ENCODE measurements at places on chromosomes 4 and X.

GRCh38 chr4:152090543-152090942, 329.7 kb upstream of the GATB start:
- DNase-seq: no peak

GRCh38 chr4:1249731-1250526, 999 bp upstream of the CTBP1 start:
- DNase-seq: no peak

DNA sequence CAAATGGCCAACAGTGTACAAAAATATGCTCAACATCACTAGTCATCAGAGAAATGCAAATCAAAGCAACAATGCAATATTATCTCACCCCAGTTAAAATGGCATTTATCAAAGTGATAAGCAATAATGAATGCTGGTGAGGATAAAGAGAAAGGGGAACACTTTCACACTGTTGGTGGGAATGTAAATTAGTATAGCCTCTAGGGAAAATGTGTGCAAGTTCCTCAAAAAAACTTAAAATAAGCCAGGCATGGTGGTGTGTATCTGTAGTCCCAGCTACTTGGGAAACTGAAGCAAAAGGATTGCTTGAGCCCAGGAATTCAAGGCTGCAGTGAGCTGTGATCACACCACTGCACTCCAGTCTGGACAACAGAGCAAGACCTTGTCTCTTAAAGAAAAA, 572.1 kb downstream of the NLGN4X start:
- DNase-seq: no peak

DNA sequence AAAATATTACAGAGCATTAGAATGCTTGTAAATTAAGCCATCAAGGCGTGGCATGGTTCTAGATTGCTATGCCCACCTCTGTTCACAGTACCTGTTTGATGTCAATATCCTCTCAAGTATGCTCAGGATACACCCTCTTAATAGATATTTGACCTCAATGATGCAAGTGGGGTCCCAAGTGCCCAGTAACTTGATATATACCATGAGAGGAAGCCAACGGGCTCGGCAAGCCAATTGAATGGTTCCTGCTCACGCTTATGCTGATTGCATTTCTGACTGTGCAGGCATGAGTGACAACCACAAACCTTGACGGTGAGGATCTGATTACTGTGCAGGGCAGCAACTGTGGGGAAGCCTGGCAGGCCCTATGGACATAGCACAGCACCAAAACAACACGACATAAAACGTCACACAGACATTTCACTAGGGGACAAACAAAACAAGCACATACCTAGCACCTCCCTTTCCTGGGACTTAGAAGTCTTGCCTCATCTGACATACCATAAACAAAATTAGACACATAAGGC, 179.1 kb upstream of the ETNPPL start:
- DNase-seq: no peak

GRCh38 chr4:19684084-19684483, 567.6 kb upstream of the SLIT2 start:
- no peak for DNase-seq

DNA sequence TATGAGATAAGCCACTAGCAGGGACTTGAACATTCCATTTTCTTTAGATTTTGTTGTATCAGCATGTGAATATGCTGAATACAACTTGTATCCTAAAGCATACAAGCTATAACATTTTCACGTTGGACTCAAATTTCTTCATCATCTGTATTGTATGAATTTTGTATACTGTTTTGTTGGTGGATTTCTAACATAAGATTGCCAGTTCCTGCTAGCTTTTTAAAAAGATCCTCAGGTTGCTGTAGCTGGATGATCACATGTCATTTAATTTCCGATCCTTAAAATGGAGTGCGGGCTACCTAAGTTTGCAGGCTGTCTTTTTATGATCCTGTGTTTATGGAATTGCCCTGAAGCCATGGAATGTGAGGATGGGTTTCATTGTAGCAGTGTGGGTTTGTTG, 6.9 kb downstream of the PDLIM5 start:
- DNase-seq: no peak

- DNase-seq: no peak
These were observed 47.6 kb downstream of the ANAPC4 start for GRCh38 chr4:25424539-25425228.

- no peak for DNase-seq
These were observed 44.3 kb downstream of the AR start for GRCh38 chrX:67587946-67588624.

- no peak for DNase-seq
These were observed 19.5 kb upstream of the C4orf54 start for GRCh38 chr4:99677161-99677560.

- DNase-seq: no peak
These were observed 165.7 kb upstream of the CASK start for GRCh38 chrX:42089031-42089430.

GRCh38 chr4:89353514-89353913, 45.9 kb upstream of the GPRIN3 start:
- DNase-seq: no peak

Data from COR-L47 (cell line).